Mesendoderm (in vitro differentiated cells): ENCODE measurements at places on chromosomes 1 and 21.

DNA sequence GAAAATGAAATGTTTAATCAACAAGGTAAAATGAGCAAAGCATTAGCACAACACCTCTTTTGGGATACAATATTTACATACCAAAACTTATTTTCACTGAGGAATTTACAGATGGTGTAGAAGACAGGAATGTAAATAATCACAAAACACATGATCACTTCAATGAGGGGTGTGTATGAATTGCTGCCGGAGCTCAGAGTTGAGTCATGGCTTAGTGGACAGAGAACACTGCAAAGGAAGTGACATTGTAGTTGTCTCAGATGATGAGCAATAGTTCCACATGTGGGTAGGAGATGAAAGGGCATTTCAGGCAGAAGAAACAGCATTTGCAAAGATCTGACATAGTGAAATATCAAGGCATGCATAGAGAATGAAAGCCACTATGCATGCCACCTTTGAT is 5.6 kb upstream of the KPRP start:
- H3K27me3 ChIP-seq, result no peaks in the 10 kb centered on the region

DNA sequence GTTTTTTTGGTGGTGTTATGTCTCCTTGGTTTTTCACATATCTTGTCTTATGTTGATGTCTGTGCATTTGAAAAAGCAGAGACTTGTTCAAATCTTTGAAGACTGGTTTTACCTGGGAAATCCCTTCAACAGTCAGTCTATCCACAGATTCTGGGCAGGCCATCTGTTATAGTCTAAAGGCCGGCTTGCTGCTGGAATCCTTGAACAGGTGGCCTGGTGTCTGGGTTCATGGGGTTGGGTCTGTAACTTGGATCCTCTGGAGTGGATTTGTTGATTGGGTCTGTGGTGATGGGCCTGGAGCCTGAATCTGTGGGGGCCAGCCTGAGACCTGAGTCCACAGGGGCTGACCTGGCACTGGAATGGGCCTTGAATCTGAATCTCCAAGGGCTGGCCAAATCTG is 12.2 kb downstream of the LORICRIN start:
- H3K27ac ChIP-seq, result no peak overlapping the region
- no peaks in the 10 kb centered on the region for H3K36me3 ChIP-seq
- H3K4me1 ChIP-seq, result no peaks in the 10 kb centered on the region
- H3K27me3 ChIP-seq, result no peaks in the 10 kb centered on the region
- H3K4me3 ChIP-seq, result no peak overlapping the region
- DNase-seq, result no peak

- H3K27me3 ChIP-seq, result no peaks in the 10 kb centered on the region
- no peaks in the 10 kb centered on the region for H3K4me1 ChIP-seq
- H3K27ac ChIP-seq, result no peak overlapping the region
- no peaks in the 10 kb centered on the region for H3K36me3 ChIP-seq
- DNase-seq, result no peak
- no peak overlapping the region for H3K4me3 ChIP-seq
These were observed 70.3 kb downstream of the PROX1 start for GRCh38 chr1:214058076-214058475.

DNA sequence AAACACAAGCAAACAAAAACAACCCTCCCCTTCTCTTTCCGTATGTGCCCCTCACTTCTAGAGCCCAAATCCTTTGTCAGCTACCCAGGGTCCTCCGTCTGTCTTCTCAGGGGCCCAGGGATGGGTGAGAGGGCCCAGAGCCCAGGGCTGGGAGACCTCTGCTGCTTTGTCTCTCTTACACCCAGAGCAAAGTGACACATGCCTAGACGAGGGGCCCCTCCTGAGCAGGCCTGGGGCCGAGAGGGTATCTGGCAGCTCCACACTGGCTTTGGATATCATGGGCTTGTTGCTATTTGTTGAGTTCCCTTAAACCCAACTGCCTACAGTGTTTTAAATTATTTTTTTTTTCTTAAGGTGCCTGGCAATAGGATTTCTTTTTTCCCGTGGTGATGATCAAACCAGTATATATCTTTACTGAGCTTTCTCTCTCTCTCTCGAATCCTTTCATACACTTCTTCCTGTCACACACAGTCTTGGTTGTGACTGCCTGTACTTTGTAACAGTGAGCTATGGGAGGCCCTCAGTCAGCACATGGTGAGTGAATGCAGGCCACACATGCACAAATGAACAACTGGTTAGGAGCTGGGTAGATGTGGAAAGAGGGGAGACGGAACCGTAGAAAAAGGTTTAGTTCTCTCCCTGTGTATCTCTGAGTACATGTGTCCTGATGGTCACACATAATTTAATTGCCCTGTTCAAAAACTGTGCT is 14.5 kb downstream of the RASSF5 start:
- no peaks in the 10 kb centered on the region for H3K27me3 ChIP-seq
- no peak for DNase-seq
- no peak overlapping the region for H3K4me3 ChIP-seq
- H3K27ac ChIP-seq, result no peak overlapping the region

- H3K4me3 ChIP-seq, result no peak overlapping the region
- no peaks in the 10 kb centered on the region for H3K4me1 ChIP-seq
- H3K27me3 ChIP-seq, result no peaks in the 10 kb centered on the region
These were observed 44.6 kb upstream of the BCL9 start for GRCh38 chr1:147496571-147497210.
